ENCODE measurements at places on chromosomes 1 and 21.

GRCh38 chr1:179327196-179327595 is 33.6 kb downstream of the SOAT1 start:
- DNase-seq: no peak

DNA sequence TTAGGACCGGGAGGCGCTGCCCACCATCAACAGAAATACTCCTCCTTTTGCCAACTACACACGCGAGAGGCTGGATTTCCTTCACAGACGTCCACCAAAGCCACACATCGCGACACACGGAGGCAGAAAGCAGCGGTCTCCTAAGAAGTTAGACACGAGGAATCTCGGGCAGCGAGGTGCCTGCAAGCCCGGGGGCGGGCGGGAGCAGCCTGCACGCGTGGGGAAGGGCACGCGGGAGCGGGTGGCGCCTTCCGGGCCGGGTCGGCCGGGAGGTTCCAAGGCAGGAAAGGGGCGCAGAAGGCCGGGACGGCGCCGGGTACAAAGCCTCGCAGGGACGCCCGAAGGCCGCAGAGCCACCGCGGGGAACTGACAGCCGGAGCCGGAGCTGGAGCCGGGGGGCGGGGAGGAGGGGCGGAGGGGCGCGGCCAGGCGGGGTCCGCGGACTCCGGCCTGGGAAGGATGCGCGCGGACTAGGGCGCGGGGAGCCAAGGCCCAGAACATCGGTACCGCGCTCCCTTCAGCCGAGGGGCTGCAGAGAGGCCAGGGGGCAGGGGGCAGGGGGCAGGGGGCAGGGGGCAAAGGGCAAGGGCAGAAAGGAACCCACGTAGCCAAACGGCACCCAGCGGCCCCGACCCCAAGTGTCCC is 722 bp downstream of the NPHP4 start:
- DNase-seq: no peak

DNA sequence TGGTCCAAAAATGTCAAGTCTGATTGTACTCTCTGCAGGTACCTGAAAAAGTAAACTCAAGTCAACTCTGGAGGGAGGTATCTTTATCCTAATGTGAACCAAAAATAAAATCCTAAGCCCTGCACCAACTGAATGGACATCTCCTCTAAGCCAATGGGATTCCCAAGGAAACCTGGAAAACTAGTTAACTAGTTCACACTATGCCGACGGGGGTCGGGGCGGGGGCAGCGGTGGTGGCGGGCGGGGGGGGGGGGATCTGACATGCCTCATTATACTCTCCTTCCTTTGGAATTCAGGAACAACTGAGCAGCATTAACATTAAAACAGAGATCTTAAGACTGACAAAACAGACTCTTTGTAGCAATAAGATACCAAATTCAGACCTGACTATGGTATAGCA is 452.6 kb upstream of the CAMK1G start:
- no peak for DNase-seq

- no peak for DNase-seq
These were observed 121.1 kb upstream of the NGF start for GRCh38 chr1:115459161-115459560.

DNA sequence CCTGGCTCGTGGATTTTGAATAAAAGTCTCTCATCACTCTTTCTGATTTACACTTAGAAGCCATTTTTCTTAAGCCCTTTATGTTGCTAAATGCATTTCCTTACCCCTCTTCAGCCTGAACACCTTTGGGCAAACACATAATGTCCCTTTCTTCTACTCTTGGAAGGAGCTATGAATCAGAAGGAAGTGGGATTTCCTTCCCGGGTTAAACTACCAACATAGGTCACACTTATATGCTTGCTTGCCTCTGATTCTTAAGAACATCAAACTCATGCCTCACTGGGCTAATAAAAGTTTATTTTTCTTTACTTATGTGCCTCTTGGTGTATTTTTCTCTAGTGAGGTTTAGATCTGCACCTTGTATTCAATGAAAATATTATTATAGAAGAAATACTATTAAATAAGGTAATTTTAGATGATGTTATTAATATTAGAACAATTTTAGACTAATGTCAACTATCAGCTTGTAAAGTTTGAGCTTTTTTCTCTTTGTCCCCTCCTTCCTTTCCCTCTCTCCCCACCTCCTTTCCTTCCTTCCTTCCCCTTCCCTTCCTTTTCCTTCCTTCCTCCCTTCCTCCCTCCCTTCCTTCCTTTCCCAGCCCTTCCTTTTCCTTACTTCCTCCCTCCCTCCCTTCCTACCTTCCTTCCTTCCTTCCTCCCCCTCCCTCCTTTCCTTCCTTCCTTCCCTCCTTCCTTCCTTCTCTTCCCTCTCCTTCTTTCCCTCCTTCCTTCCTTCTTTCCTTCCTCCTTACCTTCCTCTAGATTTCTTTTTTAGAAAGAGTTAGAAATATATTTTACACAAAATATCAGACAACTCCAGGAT is 66.5 kb upstream of the KCNJ6 start:
- DNase-seq: no peak

DNA sequence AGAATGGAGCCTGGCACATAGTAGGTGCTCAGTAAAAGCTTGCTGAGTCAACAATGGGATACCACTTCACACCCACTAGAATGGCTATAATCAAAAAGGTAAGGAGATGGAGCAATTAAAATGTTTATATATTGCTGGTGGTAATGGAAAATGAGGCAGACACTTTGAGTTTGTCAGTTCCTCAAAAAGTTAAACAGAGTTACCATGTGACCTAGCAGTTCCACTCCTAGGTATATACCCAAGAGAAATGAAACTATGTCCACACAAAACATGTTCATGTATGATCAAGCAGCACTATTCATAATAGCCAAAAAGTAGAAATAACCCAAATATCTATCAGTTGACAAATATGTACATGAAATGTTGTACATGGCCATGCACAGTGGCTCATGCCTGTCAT is 74.8 kb upstream of the ECE1 start:
- no peak for DNase-seq

GRCh38 chr1:115251856-115252255 is 86.2 kb downstream of the NGF start:
- DNase-seq: no peak

DNA sequence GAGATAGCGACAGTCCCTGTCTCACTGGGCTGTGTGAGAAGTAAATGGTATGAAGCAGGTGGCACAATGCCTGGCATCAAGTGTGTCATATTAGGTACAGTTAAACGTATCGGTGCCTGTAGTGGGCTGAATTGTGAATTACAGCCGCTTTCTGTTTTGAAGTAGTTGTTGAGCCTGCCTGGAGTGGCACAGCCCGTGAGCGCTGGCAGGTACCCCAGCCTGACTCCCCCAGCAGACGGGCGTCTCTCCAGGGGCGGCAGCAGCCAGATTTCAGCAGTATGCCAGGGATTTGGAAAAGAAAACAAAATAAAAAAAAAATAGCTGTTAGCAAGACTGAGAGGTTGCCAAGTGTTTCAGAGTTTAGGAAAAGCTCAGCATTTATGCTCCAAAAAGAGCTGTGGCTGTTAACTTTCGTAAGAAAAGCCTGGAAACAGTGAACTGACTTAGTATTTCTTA is 26.6 kb upstream of the GPR153 start:
- DNase-seq: no peak

GRCh38 chr1:198605406-198605805 is 33.4 kb upstream of the PTPRC start:
- DNase-seq: no peak

DNA sequence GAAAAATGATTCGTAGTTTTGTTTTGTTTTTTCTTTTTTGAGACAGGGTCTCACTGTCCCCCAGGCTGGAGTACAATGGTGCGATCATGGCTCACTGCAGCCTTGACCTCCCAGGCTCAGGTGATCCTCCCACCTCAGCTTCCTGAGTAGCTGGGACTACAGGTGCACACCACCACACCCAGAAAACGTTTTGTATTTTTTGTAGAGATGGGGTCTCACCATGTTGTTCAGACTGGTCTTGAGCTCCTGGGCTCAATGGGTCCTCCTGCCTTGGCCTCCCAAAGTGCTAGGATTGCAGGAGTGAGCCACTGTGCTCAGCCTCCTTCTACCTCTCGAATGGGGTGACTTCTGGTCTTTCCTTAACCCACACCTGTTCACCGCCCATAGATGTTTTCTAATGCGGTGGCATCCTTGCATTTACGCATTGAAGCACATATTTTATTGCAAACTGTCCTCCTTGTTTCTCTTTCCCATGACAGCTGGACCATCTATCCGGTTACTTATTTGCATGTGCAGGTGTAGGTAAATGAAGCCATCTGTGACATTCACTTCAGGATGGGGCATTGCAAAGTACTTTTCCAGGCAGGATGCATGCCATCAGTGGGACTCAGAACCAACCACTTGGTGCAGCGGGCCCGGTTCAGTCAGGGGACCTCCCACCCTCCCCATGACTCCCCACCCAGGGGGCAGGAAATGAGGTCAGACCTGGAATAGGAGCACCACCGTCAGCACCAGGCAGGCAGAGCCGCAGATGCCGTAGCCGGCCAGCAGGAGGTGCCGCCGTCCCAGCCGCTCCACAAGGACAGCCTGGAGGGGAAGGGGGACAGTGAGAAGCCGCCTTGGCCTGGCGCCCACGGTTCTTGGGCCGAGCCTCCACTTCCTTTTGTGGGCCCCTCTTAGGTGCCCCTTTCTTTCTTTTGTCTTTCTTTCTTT is 16.5 kb downstream of the SLC2A7 start:
- DNase-seq: no peak

DNA sequence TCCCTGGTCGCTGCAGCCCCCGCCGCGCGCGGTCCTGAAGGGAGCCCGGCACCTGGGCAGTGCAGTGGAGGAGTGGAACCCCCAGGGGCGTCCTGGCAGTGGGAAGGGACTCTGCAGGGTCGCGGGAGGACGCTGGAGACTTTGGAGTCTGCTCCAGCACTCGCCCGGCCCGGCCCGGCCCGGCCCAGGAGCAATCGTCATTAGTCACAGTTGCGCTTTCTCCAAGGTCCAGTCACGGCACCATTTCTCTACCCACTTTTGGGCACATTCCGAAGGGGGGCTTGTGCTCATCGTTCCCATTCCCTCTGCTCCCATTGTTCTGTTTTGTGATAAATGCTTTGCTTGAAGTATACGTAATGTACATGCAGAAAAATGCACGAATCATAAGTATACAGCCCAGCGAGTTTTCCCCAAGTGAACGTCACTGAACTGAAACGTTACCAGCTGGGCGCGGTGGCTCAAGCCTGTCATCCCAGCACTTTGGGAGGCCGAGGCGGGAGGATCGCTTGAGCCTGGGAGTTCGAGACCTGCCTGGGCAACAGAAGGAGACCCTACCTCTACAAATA is 999 bp downstream of the THAP3 start:
- no peak for DNase-seq

- DNase-seq: no peak
These were observed 42.3 kb downstream of the TCEANC2 start for GRCh38 chr1:54095546-54096226.

- DNase-seq: no peak
These were observed 101.1 kb upstream of the JUN start for GRCh38 chr1:58884706-58885661.

DNA sequence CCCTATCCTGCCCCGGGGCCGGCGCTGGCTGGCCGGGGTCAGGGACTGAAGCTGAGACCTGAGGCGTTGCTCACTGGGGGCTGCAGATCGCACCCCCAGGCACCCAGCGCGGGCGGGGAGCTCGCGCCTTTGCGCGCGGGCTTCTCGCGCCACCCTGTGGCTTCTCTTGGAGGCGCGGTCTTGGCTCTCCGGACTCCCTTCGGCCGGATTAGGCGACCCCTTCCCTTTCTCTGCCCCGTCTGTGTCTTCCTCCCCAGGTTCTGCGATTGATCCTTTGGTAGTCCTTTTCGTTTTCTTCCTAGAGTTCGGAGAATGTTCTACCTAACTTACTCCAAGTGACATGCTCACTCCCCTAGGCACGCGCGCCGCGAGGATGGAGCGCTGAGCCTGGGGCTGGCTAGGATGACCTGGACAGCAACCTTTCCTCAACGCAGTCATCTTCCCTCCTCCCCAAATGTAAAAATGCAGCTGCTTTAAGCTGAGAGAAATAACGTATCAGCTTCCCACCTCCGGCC is 495 bp upstream of the NTRK1 start:
- peak; percentile 36 for DNase-seq

- no peak for DNase-seq
These were observed 109.9 kb downstream of the IGSF21 start for GRCh38 chr1:18217398-18218043.

DNA sequence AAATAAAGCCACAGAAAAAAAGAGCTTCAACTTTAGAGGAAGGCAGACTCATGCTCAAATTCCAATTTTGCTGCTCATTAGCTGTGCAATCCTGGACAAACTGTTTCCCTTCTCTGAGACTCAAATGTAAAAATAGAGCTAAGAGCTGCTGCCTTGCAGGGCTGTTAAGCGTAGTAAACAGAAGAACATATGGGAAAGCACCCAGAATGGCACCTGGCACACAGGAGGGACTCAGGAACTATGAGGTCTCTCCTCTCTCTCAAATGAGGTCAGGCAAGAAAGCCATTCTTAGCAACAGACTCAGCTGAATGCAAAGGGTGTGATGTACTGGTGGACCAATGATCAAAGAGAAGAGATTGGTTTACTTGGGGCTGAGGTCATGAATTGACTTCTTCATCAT is 61.3 kb downstream of the TRABD2B start:
- no peak for DNase-seq

GRCh38 chr1:31626223-31627207 is 9.0 kb downstream of the HCRTR1 start:
- DNase-seq: no peak

GRCh38 chr1:198267056-198267455 is 110.3 kb downstream of the NEK7 start:
- DNase-seq: no peak

- no peak for DNase-seq
These were observed 391.0 kb downstream of the OMA1 start for GRCh38 chr1:58155418-58156123.

DNA sequence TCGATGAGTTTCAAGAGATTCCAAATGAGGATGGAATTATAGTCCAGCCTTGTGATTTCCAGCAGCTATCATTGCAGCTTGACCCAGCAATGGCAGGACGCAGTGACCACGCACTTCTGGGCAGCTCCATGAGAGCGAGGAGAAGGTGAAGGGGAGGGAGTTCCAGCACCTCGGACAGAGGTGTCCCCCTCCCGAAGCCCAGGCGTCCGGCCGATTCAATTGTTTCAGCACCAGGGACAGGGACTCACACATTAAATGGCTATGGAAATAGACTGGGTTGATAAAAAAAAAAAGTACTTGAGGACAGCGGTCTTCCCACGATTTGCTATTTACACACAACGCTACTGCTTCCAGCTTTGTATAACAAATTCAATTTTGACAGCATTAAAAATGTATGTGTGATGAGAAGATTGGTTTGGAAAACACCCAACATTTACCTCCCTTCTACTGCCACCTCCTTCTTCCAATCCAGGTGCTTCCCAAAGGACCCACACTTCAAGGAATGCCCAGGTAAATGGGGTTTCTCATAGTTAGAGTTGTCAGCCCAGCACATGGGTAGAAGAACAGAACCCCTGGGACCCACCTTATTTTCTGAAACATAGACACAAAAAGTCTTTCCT is 71.8 kb downstream of the DISP3 start:
- DNase-seq: no peak

DNA sequence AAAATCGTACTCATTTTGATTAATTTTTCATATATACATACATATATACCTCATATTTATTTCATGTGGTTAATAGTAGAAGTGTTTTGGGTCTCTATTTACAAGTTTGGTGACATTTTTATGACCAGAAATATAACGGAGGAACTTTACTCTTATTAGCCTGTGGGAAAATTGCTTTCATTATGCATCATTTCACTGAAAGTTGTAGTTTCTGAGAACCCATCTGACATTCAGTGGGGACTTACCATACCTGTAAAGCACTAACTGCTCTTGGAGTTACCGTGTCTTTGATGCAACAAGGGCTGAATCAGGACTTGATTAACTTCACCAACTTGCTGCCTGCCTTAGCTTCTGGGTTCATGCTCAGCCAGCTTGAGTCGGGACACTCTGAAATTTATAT is 49.9 kb upstream of the ITPKB start:
- DNase-seq: no peak

Measured in stimulated activated CD8-positive, alpha-beta memory T cell treated with anti-CD3 and anti-CD28 coated beads, Interleukin-4, amount 100 ng/mL, for 1 hour (primary cell).